ENCODE measurements at places on chromosomes 1 and 21. TPM values are rescaled to one million over a fixed set of nuclear protein-coding genes. Genes with fewer than 3 reads are reported as not detected.

Gene SMCP
- not detected for total RNA-seq

DNA sequence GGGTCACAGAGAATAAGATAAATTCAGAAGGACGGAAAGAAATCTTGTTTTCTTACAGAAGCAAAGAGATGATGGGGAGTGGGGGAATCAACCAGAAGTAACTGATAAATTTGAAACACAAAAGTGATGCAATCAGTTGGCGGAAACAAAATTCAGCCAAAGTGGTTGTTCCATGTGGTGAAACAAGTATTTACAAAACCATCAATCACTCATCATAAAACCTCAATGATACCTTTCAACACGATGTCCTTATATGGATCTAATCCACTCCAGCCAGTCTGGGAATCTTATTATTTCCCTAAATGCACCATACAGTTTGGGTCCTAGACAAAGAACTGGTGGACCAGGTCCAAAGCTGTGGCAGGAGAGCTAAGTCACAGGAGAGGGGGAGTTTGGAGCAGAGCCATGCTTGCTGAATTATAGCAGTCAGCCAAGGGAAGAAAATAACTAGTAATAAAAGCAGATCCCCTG is 303.8 kb upstream of the LRRC7 start:
- H3K27me3 ChIP-seq: no peaks in the 10 kb centered on the region
- H3K4me1 ChIP-seq: peaks cover 9% of the 10 kb centered on the region
- H3K27ac ChIP-seq: no peak overlapping the region
- H3K36me3 ChIP-seq: no peaks in the 10 kb centered on the region
- H3K4me3 ChIP-seq: peak overlapping the region; percentile 6

- peak overlapping the region; percentile 90 for H3K27ac ChIP-seq
- DNase-seq: no peak
- peak overlapping the region; percentile 68 for H3K4me3 ChIP-seq
- H3K36me3 ChIP-seq: no peaks in the 10 kb centered on the region
- H3K4me1 ChIP-seq: peaks cover 41% of the 10 kb centered on the region
Observed at GRCh38 chr1:153544453-153545066, 1.0 kb downstream of the S100A4 start.

Gene CAPN2
- 178 TPM for total RNA-seq

Gene BLACAT1
- total RNA-seq: not detected

DNA sequence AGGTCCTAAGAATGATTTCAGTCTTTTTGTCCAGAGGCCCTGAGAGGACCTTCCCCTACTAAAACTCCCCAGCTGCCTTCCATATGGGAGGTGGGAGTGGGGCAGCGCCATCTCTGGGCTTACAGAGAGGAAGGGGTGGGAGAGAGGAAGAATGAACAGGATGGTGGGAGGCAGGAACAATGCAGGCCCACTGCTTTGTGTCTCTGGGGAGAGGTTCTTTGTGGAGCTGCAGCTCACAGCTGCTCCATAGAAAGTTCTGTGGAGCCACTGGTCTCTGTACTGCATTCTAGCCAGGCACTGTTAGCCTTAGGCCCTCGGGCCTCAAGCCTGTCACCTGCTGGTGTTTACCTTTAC is 43.6 kb upstream of the A3GALT2 start:
- no peaks in the 10 kb centered on the region for H3K27me3 ChIP-seq
- DNase-seq: no peak
- peaks cover 12% of the 10 kb centered on the region for H3K4me1 ChIP-seq
- H3K27ac ChIP-seq: peak overlapping the region; percentile 73
- no peak overlapping the region for H3K4me3 ChIP-seq

GRCh38 chr1:212381397-212382035 is 33.2 kb downstream of the PACC1 start:
- DNase-seq: no peak
- peaks cover 34% of the 10 kb centered on the region for H3K36me3 ChIP-seq
- no peaks in the 10 kb centered on the region for H3K4me1 ChIP-seq
- H3K27ac ChIP-seq: no peak overlapping the region
- H3K27me3 ChIP-seq: no peaks in the 10 kb centered on the region

GRCh38 chr1:150444232-150444631 is 43.0 kb upstream of the TARS2 start:
- H3K36me3 ChIP-seq: peaks cover 60% of the 10 kb centered on the region
- no peak for DNase-seq
- H3K4me3 ChIP-seq: no peak overlapping the region
- no peaks in the 10 kb centered on the region for H3K4me1 ChIP-seq
- no peaks in the 10 kb centered on the region for H3K27me3 ChIP-seq

DNA sequence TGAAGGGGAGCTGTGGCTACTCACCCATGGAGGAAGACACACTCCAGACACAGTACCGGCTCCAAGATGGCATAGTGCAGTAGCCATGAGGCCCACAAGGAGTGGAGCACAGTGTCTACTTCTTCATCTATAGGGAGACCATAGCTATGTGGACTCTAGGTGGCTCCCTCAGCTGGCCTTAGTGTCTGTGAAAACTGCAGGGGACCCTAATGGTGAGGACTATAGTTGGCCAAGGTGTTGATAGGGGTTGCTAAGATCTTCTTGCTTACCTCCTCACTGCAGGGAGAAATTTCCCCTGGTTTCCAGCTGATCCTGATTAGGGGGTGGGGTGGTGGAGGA is 58.9 kb downstream of the DIPK1A start:
- DNase-seq: no peak
- H3K4me3 ChIP-seq: no peak overlapping the region
- peaks cover 4% of the 10 kb centered on the region for H3K36me3 ChIP-seq

Gene SLC22A15
- 5.6 TPM for total RNA-seq

Gene GOLT1A
- not detected for total RNA-seq

DNA sequence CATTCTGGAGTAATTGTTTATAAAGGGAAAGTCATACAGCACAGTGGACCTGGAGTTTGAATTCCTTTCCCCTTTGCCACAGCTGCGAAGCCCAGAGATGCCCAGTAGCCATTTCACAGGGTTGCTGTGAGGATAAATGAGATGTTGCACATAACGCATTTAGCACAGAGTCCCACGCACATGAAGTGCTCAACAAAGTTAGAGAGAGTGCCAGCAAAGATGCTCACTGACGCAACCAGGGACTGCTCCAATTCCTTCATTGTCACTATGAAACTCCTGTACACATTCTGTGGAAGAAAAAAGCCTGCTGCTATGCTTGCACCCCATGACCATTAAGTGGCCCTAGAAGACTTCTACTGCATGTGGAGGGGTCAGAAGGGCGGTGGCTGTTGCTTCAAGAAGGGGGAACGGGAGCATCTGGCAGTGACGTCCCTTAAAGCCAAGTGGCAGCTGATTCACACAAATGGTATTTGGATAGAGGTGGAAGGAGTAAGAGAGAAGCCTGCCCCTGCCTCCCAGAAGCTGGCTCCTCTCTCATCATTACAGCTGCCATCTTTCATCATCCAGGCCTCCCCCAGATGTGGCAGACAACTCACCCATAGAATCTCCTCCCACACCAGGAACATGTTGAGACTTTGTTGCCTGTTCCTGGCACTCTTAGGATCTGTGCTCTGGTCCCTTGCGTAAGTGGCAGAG is 26.5 kb upstream of the VAV3 start:
- no peaks in the 10 kb centered on the region for H3K4me1 ChIP-seq
- no peak overlapping the region for H3K27ac ChIP-seq
- DNase-seq: no peak
- no peaks in the 10 kb centered on the region for H3K27me3 ChIP-seq

DNA sequence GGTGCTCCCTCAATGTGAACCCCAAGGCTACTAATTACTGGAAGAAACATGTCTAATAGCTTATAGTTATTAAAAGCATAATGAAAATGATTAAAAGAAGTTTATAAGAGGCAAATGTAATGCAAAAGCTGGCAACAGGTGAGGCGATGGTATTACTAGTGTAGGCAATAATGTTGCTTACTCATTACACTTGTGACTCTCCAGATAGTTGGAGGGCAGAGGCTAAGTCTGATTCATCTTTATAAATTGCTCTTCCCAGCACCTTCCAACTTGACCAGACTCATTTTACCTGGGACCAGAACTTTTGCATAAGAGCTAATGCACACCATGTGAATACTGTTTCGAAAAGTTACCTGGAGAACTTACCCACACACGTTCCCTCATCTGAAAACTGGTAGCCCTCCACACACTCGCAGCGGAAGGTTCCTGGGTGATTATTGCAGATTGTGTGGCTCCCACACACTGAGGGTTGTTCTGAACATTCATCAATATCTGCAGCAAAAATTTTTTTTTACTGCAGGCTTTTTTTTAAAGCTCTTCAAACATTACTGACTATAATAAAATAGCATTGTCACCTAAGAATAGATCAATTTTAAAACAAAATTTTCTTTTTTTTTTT is 48.0 kb downstream of the NID1 start:
- no peaks in the 10 kb centered on the region for H3K27me3 ChIP-seq
- peaks cover 74% of the 10 kb centered on the region for H3K36me3 ChIP-seq
- H3K4me3 ChIP-seq: no peak overlapping the region
- H3K27ac ChIP-seq: peak overlapping the region; percentile 72
- DNase-seq: no peak

Gene PHF13
- 1.5 TPM for total RNA-seq

DNA sequence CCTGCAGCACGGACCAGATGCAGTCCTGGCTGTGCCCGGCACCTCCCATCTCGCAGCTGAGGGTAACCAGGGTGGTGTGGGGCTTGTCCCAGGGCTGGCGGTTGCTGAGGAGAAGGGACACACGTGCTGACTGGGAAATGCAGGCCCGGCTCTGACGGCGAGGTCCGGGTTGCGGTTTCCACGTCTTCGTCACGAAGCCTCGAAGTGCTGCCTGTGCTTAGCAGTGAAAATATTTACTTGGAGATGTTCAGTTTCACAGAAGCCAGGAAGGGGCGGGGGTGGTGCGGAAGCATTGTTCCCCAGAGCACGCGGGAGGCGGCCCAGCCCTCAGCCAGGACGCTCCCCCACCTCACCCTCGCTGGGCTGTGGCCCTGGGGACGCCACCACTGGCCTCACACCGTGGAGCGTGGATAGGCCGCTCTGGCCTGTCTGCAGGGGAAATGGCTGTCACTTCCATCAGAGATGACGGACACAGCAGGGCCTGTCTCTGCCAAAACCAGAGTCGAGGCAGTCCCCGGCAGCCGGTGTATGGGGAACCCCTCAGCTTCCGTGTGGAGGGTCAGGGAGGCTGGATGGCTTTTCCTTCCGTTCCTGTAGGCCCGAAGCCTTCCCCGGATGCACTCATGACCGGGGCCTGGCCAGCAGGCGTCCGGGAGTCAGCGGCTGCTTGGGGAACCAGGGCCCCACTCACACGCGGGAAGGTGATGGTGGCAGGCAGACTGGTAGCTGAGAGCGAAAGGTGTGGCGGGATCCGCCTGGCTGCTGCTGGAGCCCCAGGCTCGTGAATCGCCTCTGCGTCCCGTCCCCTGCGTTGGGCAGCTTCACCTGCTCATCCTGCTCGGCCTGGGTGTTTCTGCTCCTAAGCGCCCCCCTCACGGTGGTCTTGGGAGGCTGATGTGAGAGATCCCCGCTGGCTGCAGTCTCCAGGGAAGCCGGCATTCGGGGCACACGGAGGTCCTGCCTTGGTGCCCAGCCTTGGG is 14.7 kb upstream of the POFUT2 start:
- H3K4me3 ChIP-seq: no peak overlapping the region
- no peaks in the 10 kb centered on the region for H3K36me3 ChIP-seq

DNA sequence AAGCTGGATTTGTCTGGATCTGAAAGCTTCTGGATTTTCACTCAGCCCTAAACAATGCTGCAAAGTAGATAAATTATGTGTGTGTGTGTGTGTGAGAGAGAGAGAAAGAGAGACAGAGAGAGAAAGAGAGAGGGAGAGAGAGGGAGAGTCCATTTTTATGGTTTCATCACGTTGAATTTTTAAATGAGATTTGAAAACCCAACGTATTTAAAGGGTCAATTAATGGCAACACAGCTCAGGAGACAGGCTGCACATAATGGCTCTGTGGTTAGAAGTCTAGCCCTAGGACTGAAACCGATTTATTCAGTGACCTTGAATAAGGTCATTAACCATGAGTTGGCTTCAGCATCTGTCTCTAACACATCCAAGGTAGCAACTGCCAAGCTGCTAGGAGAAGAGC is 35.3 kb upstream of the FMN2 start:
- no peak overlapping the region for H3K27ac ChIP-seq
- H3K36me3 ChIP-seq: no peaks in the 10 kb centered on the region
- no peaks in the 10 kb centered on the region for H3K4me1 ChIP-seq
- no peaks in the 10 kb centered on the region for H3K27me3 ChIP-seq
- H3K4me3 ChIP-seq: no peak overlapping the region

Data from ascending aorta (tissue), 2 donors.